ENCODE measurements at places on chromosomes 12 and 14.

- DNase-seq, result no peak
Observed at GRCh38 chr14:69684461-69685217, 73.2 kb downstream of the SUSD6 start.

DNA sequence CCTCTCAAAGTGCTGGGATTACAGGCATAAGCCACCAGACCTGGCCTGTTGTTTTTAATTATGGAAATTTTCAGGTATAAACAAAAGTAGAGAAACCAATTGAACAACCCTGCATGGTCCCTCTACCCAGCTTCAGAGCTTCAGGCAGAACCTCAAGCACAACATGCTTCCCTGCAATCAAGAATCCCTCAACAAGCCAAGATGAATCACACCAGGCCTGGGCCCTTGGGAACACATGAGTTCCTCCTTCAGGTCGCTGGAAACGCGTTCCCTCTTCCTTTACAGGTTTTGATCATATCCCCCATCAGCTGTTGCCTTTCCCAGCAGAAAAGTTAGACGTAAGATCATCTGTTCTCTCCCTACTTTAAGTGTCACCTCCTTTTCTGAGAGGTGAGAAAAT, 20.5 kb upstream of the CORO1C start:
- DNase-seq, result no peak

GRCh38 chr14:23442721-23443356, 7.4 kb upstream of the MYH7 start:
- DNase-seq, result no peak

GRCh38 chr14:66015071-66015780, 470.9 kb upstream of the CCDC196 start:
- no peak for DNase-seq

DNA sequence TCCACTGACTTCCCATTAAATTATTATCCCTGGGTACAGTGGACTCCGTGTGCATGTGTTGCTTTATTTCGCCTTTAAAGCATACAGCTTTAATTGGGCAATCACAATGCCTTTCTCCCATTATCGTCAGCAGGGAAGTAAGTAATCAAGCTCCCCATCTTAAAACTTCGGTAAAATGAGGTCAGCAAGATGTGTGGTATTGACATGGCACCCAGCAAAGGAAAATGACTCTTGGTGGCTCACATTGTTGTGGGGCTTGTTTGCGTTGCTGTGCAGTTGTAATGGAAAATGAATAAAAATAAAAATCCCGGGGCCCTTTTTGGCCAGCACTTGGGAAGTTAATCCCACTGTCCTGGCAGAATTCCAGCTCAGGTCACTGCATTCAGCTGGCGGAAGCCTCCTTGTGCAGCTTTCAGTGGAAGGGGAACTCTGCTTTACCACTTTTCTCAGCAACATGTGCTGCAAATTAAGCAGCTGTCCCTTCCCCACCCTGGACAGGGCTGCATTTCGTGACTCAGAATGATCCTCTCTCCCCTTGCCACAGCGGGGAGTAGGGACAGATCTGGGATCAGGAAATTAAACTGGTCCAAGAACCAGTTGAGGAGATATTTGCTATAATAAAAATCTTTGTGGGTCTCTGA, 13.9 kb upstream of the ATP2A2 start:
- no peak for DNase-seq

GRCh38 chr14:99892406-99892805, 99.2 kb downstream of the EML1 start:
- DNase-seq, result no peak

DNA sequence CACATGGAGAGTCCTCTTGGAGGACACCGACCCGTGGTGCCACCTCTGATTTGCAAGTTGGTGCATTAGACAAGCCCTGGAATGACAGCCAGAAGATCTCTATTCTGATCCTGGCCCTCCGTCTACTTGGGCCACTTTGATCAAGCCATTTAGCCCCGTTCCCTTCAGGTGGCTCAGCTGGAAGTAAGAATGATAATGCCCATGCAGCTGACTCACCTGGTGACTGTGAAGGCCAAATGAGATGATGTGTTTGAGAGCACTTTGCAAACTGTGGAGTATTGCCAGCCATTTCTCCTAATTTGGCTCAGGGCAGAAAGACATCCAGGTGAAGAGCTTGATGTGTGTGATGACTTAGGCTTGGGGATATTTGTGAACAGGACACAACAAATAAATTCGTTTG, 165.9 kb downstream of the ETV6 start:
- no peak for DNase-seq

DNA sequence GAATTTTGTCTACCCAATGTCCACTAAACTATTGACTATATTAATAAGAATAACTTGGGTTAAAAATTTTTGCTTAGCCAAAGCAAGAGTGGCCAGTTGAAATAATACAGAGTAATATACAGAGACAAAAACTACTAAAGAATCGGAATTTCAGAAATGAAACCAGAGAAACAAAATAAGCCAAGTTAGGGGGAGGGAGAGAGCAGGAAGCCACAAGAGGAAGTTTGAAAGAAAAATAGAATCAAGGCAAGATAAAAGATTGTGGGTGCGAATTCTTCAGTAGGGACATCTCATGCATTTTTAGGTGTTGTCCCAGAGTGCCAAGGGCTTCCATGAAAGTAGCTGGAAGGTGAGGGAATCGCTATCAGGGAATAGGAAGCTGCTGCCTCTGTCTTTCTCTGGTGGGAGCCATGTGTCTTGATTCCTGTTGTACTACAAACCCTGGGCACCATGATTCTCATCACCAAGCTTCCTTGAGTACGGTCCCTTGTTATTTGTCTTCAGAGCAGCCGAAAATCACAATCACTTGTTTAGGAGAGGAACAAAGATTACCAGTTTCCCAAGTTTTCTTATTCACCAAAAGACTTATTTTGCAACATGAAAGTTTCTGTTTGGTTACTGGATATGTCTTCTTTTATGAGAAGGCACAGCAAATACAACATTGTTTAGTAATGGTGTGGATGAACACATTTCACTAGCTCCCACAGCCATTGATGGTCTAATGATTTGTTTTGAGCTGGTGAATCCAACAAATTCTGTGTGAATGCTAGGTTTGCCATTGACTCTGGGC, 16.7 kb downstream of the NEUROD4 start:
- DNase-seq, result no peak

GRCh38 chr12:104012331-104012730, 37.7 kb downstream of the GLT8D2 start:
- DNase-seq, result no peak

DNA sequence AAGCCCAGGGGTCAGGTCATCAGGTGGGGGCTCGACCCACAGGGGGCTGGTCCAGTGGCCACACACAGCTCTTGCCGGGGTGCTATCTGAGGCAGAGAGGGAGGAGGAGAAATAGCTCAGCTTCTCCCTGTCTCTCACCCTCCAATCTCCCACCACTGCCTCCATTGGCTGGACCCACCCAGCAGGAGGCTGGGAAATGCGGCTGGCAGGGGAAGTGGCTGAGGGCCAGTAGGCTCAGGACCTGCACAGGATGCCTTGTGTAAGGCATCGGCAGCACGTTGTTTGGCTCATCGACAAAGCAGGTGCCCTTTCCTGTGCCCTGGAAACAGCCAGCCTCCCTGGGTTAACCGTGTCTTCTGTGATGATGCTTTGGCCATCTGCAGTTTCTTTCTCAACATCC, 58.8 kb upstream of the SLC24A4 start:
- no peak for DNase-seq

DNA sequence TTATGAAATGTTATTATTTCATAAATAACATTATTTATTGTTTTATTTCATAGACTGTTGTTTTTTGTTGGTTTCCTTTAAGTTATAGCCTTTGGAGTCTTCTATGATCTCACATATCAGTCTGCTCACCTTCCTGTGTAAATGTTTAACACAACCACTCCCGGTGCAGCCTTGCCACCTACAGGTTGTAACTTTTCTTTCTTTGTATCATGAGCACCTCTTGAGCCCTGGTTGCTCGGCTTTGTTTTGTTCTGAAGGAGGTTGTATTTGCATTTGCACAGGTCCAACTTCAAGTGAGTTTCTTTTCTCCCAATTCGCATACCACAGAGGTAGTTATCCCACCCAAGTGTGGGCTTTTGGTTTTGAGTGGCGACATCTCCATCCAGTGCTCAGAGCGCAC, 121.4 kb downstream of the SLC15A4 start:
- no peak for DNase-seq

GRCh38 chr14:52678591-52678990, 16.8 kb downstream of the ERO1A start:
- DNase-seq, result peak; percentile 13

DNA sequence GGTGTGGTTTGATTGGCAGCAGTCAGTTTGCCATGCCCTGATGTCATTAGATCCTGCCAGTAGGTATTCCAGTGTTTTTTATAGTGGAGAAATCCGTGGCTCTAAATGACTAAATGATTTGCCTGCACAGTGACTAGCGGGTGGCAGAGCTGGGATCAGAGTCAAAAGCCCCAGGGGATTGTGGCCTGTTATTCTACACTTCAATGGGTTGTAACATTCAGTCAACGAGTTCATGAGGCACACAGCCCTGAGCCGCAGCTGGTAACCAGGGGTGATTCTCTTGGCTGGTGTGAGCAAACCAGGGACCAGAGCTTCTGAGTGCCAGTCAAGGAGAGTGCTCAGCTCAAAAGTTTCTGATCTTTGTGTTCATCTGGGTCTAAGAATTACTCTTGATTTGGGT, 1.8 kb downstream of the MYH6 start:
- DNase-seq, result no peak

DNA sequence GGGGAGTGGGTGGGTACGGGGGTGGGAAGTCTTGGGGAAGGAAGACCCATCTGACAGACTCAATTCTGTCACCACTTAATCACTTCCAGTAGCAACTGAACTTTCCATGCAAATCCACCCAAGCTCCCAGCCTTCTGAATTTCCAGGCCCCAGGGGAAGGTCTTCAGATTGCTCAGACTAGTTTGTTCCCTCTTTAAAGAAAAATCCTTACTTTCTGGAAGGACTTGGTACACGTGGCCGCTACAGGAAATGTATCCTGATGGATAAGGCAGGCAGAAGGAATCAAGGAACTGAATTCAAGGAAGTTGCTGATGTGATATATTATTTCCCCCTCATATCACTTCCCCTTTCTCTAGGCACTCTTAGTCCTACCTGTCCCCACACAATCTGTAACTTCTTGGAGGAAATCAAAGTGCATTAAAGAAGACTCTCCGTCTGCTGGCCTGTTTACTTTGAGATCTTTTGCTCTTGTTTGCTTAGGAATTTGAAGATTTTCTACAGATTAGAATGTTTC, 6.4 kb downstream of the NFKBIA start:
- no peak for DNase-seq

- DNase-seq, result no peak
Observed at GRCh38 chr12:10457760-10458159, 4.6 kb upstream of the KLRC1 start.

DNA sequence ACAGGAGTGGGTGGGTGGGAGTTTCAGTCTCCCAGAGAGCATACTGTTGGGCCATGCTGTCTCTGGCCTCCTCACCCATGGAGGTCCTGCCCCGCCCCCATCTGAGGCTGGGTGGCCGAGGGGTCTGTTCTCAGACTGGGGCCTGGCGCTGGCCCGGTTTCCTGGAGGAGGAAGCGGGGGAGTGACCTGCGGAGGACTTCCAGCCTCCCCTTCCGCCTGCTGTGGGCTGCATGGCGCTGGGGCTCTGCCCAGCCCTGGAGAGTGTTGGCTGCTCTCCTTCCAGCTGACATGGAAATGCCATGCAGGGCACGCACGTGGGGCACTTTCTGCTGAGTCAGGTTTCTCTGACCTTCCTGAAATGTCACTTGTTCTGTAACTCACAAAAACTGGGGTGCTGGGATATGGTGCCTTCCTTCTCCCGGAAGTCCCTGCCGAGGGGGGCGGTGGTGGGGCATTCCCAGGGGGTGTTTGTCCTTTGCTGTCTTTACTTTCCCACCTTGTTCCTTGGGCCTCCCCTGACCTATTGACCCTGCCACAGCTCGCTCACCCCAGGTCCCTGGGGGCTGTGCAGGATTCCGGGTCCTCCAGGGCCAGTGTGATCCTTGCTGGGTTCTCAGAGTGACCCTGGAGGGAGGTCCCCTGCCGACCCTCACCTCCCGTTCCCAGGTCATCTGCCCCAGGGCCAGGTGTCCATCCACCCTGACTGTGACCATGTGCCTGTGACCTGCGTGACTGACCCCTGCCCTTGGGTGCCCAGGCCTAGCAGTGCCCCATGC, 23.6 kb downstream of the PACS2 start:
- DNase-seq, result no peak

GRCh38 chr12:108618079-108618952, 15.4 kb downstream of the SELPLG start:
- peak; percentile 82 for DNase-seq

DNA sequence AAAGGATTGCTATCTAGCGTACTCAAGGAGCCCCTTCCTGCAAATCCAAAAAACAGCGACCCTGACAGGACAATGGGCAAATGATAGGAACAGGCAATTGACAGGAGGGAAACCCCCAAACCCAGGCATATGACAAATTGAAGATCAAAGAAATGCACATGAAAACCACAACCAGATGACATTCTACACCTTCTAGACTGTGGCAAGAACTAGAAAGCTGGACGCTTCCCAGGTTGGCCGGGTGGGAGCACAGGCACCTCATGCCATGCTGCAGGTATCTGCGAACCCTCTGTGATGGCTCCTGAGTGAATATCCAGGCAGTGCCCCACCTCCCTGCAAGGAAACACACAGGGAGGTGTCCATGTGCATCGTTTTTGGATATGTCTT, 37.1 kb downstream of the CMKLR1 start:
- no peak for DNase-seq

DNA sequence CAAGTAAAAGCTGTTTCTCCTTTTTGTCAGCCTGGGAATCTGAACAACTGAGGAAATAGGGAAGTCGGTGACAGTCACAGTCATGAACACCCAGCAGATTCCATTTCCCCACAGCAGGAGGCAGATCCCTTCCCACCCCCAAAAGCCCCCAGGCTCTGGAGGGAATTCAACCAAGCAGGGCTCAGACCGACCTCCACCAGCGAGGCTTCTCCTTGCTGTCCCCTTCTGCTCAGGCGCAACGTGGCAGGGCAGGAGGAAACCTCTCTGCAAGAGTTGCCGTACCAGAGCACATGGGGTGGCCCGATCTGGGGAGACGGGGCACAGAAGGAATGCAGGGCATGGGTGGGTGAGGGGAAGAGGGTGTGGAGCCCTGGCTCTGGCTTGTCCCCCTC, 319 bp downstream of the GALNT6 start:
- DNase-seq, result no peak

- DNase-seq, result peak; percentile 33
Observed at GRCh38 chr12:109736552-109737108, 23.0 kb downstream of the FAM222A start.

All from activated CD4-positive, alpha-beta T cell treated with anti-CD3 and anti-CD28 coated beads, Interleukin-2, amount 50 U/mL, for 16 hours (primary cell).